Fibroblast of pulmonary artery (primary cell): ENCODE measurements at places on chromosomes 1 and 21.

DNA sequence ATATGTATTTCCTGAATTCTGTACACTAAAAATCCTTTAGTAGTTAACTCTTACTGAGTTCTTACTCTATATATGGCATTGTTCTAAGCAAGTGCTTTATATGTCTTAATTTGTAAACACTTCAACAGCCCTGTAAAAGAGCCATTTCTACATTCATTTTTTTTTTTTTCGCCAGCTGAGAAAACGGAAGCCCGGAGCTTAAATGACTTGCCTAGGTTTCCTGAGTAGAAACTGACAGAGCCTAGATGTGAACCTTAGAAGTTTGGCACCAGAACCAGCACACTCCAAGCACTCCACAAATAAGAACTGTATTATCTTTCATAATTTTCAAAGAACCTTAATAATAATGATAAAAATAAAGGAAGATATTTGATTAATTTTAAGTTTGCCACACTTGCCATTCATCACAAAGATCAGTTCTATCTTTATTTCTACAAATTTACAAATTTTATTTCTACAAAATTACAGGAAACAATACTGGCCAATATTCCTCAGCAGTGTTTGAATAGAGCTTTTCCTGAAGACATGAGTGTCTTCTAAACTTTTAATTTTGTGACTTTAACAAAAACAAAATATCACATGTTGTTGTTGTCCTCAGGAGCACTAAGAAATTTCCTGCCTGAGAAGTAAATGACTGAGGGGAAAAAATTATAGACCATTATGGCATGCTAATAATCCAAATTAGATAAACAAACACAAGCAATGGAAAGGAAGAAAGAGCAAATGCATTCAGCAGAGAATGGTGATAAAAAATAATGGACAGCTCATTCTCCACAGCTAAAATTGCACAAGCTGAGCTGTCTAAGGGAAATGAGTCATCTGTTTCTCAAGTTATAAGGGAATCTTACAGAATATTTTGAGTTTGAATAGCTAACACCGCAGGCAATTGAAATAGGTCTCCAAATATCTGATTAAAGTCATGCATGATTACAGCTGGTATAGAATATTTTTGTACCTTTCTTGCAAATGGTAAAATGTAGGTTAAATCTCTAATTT, 71.2 kb downstream of the DPYD start:
- DNase-seq, result peak; percentile 89

- DNase-seq, result peak; percentile 91
These were observed 81.1 kb downstream of the PGM1 start for GRCh38 chr1:63674238-63674864.

- peak; percentile 96 for DNase-seq
These were observed 338 bp upstream of the TOR1AIP1 start for GRCh38 chr1:179881642-179882252.

DNA sequence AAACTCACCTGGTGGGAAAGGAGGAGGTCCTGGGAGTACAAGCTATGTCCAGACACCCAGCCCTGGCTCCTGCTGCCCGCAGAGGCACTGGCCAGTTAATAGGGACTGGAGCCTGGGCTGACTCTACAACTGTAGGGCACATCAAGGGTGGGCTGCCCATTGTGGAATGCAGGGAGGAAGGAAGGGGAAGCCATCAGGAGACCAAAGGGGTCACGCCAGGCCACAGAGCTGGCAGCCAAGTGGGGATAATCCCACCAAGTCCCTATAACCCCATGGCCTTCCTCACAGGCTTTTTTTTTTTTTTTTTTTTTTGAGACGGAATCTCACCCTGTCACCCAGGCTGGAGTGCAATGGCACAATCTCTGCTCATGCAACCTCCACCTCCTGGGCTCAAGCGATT, 14.7 kb downstream of the TMEM53 start:
- no peak for DNase-seq

GRCh38 chr1:22754106-22754768, 43.6 kb downstream of the EPHB2 start:
- peak; percentile 21 for DNase-seq

- DNase-seq, result peak; percentile 43
These were observed 4.7 kb downstream of the DNALI1 start for GRCh38 chr1:37561133-37562132.
